ENCODE measurements at places on chromosomes 12 and 14.

- DNase-seq, result no peak
Observed at GRCh38 chr14:99794151-99794780, 1.1 kb downstream of the EML1 start.

- no peak for DNase-seq
Observed at GRCh38 chr12:33994857-33995808, 27.2 kb upstream of the ALG10 start.

- no peak for DNase-seq
Observed at GRCh38 chr12:124512667-124513296, 54.6 kb downstream of the NCOR2 start.

GRCh38 chr12:75548879-75549278 is 37.5 kb upstream of the KRR1 start:
- no peak for DNase-seq

DNA sequence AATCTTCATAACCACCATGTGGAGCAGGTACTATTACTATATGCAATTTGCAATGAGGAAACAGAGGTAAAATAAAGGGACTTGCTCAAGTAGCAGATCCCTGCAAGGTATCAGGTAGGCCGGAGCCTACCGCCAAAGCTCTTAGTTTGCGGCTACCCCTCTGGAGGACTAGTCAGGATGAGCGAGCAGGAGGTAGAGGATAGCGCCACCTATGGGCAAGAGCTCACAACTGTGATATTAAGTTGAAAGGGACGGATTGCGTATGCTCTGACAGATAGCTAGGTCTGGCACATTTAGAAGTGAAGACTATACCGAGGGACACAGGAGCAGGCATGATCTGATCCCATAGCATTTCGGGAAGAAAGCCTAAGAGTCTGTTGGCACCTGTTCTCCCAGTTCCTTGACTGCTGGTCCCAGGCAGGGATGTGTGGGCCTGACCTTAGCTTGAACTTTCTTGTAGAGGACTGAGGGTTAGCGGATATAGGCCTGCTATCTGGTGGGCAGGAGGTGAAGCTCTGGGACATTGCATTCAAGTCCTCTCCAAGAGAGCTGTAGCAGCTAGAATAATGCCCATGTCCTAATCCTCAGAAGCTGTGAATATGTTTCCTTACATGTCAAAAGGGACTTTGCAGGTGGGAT is 48.0 kb downstream of the SLC17A8 start:
- no peak for DNase-seq

DNA sequence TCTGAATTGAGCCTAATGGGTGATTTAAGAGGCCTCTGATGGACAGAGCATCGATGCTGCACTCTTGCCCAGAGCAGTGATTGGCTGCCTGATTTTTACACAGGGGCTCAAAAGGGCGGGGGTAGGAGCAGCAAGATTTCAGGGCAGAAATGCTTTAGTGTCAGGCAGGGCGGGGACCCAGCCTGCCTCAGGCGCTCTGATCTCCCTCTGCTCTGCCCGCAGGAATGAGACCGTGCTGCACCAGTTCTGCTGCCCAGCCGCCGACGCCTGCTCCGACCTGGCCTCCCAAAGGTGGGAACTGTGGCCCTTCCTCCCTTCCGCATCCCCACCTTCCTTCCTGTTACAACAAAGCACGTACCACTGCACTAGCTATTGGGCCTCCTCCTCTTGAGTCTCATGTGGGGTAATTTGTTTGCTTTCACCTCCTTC is 32.4 kb downstream of the IQSEC3 start:
- DNase-seq, result no peak

GRCh38 chr14:102671410-102671809 is 79.0 kb downstream of the RCOR1 start:
- DNase-seq, result no peak

GRCh38 chr12:125944446-125944845 is 879.2 kb downstream of the AACS start:
- DNase-seq, result no peak

GRCh38 chr12:122665759-122666158 is 37.4 kb downstream of the HCAR2 start:
- DNase-seq, result no peak

- DNase-seq, result no peak
Observed at GRCh38 chr12:98022961-98023360, 492.4 kb upstream of the TMPO start.

- no peak for DNase-seq
Observed at GRCh38 chr14:68217791-68218340, 398.3 kb downstream of the RAD51B start.

DNA sequence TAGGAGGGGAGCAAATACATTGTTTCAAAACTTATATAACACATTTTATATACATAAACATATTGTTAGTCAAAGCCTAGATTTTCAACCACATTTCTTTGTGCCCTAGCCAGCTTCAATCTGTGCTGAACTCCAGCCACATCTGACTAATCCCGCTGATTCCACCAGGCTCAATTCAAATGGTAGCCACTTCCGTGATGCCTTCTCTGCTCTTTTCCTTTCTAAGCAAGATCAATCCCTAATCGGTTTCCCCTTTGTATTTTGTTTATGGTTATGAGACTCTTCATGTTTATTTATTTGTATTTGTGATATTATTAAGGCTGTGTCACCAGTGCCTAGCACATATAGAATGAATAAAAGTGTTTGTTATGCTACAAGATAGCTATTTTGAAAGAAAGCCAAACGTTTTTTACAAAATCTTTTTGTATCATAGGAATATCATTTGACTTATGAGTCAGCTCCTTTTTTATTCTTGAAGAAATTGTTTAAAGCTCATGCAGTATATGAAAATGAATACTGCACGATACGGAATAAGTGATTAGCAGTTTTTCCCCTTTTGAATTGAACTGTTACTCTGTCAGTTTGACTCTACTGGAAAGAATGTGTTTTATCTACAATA is 110.2 kb downstream of the PLEKHA5 start:
- no peak for DNase-seq

- no peak for DNase-seq
Observed at GRCh38 chr14:62908506-62908905, 136.8 kb downstream of the KCNH5 start.

DNA sequence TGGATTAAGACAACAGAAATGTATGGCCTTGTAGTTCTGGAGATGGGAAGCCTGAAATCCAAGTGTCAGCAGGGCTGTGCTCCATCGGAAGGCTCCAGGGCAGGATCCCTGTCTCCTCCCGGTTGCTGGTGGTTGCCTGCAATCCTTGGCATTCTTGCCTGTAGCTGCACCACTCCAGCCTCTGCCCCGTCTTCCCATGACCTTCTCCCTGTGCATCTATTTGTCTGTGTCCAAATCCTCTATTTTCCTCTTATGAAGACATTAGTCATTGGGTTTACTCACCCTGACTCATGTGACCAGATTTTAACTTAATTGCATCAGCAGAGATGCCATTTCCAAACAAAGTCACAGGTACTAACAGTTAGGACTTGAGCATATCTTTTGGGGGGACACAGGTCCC is 15.1 kb downstream of the TUNAR start:
- DNase-seq, result no peak

GRCh38 chr14:102827716-102828115 is 50.5 kb downstream of the TRAF3 start:
- no peak for DNase-seq

GRCh38 chr14:44833376-44834060 is 128.2 kb downstream of the KLHL28 start:
- DNase-seq, result no peak

- DNase-seq, result no peak
Observed at GRCh38 chr12:93244514-93245077, 133.1 kb upstream of the NUDT4 start.

DNA sequence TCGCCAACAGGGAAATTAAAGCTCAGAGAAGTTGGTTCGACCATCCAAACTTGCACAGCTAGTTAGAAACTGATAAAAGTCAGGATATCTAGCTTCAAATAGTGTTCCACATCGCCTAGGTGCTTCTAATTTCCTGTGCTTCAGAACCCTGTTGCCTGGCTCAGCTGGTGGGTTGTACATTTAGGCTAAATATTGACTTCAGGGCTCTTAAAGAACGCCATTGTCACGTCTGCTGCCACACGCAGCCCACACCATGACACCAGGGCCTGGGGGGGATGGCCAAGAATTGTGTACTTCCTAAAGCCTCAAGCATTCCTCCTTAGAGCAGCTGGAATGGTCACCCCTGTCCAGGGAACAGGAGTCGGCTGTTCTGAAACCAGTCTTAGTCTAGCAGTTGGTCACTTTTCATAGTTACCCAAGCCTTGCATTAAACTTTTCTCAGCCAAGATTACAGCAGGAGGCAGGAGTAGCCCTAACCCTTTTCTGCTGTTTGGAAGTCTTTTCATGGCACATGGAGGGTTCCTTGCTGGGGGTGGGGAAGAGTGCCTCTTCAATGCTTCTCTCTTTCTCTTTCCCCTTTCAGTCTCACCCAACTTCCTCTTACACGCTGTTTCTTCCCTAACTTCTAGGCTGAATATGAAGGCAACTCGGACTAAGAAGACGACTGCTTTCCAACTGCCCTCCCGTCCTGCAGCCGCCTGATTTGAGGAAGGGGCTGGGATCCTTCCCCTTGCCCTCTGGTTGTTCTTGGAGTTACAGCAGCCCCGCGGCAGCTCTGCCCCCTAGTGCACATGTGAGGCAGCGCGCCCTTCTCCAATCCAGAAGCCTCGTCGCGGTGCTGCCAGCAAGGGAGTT is 17.1 kb downstream of the FOS start:
- no peak for DNase-seq

- DNase-seq, result no peak
Observed at GRCh38 chr14:61244009-61244408, 37.1 kb downstream of the TMEM30B start.

- no peak for DNase-seq
Observed at GRCh38 chr14:102578821-102579220, 13.6 kb upstream of the RCOR1 start.

GRCh38 chr12:127729381-127729780 is 537.6 kb upstream of the TMEM132C start:
- DNase-seq, result no peak

GRCh38 chr14:45705940-45706534 is 453.0 kb upstream of the MIS18BP1 start:
- no peak for DNase-seq

GRCh38 chr14:96634481-96634880 is 132.3 kb downstream of the PAPOLA start:
- no peak for DNase-seq

All from NCI-H1930 (cell line).